Activated T-cell treated with anti-CD3 and anti-CD28 coated beads for 4 hours (primary cell): ENCODE measurements at places on chromosomes 16 and 17.

GRCh38 chr16:12257926-12258561, 281.5 kb downstream of the SNX29 start:
- DNase-seq: no peak

DNA sequence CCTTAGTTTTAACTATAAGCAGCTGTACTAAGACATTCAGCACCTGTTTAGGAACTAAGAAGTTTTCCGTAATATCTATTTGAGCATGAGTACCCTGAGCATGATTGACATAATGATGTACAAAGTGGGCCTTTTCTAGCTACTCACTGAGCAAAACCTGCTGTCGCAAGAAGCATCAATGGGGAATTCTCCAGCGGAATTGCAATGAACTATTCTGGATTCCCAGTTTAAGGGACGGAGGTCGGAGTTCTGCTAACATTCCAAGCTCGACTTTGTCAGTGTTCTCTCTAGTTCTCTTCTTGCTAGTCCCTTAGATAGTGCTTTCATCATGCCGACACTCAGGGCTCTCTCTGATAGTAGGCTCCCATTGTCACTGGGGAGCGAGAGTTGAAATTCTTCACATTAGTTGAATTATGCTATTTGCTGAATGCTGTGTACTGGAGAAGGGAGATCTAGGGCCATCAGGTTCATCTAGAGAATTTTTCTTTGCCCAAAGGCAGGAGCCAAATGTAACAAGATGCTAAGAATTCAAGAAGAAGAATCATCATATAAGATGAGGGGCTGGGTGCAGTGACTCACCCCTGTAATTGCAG, 40.2 kb upstream of the MYH2 start:
- no peak for DNase-seq

- no peak for DNase-seq
Observed at GRCh38 chr16:70679671-70680494, 6.0 kb downstream of the MTSS2 start.

DNA sequence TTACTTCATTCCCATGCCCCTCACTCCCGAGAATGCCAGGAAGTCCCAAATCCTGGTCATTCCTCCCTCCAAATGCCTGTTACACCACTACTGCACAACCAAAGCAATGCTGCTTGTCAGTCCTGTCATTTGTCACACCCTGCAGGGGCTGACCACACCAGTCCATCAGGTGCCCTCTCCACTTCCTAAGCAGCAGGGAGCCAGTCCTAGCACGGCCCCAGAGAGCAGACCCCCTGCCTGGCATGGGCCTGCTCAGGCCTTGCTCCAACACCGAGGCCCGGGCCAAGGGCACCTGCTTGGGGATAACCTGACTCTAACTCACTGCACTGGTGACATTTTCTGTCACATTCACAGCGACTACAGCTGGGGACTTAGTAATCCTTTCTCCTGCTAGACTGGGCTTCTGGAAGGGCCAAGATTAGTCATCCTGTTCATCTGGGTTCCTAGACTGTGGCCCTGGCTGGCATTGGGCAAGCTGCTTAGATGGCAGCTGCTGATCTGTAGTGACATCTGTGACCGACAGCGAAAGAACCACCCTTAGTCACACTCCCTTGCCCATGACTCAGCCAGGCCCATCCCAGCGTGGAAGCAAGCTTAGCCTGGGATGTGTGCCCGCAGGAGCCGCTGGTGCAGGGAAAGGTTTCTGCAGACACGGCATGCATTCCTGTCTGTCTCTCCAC, 5.4 kb downstream of the ALYREF start:
- no peak for DNase-seq

DNA sequence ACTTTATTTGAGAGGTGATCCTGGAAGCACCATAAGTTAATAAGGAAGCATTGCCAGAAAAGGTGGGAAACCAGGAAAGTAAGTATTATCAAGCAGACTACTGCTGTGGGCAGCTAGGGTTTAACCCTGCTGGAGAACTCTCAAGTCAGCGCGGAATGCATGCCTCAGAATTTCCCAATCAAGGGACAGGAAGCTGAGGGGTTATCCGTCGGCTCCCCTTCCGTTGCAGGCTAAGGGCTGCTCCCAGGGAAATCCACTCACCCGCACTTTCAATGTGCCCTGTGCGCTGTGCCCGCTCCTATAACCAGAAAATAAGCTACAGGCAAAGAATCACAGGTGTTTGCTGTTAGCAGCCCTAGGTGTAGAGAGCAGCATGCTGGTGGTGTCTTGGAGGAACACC, 138.5 kb upstream of the CACNG3 start:
- no peak for DNase-seq

DNA sequence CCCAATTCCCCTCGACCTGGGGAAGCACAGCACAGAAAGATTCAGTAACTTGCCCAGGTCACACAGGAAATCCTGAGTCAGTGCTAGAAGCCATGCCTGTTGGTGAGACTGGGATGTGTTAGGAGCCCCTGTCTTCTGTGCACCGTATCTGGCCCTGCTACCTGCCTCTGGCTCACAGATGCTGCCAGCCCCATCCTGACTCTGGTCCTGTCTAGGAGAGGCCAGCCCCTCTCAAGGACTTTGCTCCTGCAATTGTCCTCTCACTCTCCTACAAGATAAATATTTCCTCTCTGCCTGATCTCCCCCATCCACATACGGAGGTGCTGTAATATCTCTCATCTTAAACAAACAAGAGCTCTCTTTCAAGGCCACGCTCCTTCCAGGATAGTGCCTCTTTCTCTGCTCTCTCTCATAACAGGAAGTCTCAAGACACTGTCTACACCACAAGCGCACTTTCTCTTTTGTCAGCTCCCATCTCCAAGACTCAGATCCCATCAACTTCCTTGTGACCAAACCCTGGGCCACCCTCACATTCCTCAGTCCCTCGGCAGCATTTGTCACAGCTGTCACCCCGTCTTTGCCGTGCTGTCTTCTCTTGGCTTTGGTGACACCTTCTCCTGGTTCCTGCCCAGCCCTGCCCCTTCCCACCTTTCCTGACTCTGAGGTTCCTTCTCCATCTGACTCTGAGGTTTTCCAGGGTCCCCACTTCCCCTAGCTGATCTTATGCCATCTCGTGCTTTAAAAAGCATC, 1.9 kb downstream of the SLC13A2 start:
- DNase-seq: no peak

- no peak for DNase-seq
Observed at GRCh38 chr17:75059369-75060345, 12.6 kb downstream of the KCTD2 start.

DNA sequence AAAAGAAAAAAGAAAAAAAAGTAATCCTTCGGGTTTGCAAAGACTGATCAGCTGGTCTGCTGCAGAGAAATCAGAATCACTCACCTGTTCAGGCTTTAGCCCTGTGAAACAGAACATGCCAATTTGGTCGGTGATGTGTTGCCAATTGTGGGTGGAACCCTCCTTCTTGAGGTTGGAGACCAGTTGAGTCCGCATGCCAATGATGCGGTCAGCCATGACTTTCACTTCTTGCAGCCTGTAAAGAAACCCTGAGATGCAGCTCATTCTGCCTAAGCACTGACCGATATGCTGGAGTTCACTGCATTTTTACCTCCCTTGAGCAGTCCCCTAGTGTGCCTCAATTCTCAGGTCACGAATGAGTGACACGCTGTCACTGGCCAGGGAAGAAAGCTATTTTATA, 24.8 kb upstream of the SLC38A7 start:
- no peak for DNase-seq

GRCh38 chr16:57743458-57743857, 7.9 kb downstream of the KATNB1 start:
- DNase-seq: no peak
